ENCODE measurements at places on chromosomes 16 and 17.

- no peak for DNase-seq
Observed at GRCh38 chr16:49800876-49801275, 55.0 kb downstream of the ZNF423 start.

DNA sequence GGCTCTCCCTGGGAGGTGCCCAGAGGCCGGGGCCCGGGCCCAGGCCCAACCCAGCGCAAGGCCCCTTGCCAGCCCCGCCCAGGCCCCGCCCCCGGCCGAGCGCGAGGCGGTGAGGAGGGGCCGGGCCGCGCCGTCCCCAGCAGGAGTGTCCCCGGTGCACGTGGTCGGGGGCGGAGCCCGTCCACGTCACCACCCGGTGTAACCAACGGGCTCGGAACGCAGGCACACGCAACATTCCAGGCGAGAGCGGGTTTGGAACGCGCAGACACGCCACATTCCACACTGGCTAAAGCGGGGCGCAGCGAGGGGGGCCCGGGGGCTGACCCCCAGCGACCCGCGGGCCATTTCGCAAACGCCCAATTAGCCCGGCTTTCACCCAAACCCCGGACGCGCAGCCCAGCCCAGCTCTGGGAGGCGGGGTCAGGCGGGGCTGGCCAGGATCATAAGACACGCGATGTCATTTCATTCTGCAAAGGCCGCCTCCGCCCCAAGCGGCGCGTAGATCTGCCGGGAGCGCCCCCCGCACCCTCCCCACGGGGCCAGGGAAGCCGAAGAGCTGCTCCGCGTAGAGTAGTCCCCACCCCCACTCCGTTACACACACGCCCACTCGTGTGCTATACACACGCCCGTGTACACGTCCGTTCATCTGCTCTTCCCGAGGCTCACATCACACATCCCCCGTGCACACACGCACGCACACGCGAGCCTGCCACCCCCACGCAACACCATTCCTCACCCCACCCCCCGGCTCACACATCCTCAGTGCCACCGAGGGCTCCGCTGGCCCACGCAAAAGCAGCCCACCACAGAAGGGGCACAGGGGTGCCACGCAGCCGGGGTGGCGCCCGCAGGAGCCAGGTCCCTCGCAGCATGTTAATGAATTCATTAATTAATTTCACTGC is 1.0 kb downstream of the MNT start:
- no peak for DNase-seq

DNA sequence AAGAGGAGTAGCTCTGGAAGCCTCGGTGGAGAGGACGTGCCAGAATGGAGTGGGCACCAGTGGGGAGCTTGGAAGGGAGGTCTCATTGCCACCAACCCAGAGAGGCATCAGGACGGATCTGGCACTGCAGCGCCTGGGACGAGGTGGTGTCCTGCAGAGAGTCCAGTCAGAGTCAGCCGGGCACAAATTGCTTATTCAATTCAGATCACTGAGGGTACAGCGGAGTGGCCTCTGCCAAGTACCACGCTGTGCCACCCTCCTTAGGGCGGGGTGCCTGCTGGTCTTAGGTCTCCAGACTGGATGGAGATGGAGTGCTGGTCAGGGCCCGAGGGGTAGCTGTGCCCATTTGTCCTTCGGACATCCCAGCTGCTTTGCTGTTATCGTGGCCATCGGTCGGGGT is 18.9 kb upstream of the SPPL2C start:
- no peak for DNase-seq

DNA sequence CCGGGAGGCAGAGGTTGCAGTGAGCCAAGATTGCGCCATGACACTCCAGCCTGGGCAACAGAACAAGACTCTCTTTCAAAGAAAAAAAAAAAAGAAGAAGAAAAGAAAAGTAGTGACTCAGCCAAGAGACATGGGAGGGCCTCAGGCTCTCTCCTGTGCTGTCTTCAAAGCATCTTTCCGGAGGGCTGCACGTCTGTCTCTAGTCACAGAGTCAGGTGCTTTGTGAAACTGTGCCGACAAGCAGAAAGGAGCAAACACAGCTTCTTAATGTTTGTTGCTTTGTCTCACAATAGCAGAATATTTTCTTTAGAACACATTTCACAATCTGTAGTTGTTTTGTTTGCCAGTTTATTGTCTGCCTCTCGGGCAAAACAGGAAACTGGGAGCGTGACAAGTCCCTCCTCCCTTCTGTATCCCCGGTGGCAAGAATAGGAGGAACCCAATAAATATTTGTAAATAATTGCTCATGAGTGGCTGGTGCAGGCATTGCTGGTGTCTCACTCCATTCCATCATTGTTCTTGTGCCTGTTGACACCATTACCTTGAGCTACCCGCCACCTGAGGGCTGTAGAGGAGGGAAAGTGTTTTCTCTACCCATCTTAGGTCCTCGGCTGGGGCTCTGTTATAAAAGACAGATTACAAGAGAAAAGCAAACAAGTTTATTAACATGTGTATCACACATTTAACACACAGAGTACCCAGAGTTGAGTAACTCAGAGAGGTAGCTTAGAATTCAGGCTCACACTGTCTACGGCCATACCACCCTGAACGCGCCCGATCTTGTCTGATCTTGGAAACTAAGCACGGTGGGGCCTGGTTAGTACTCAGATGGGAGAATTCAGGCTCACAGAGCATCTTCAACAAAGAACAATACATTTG is 5.5 kb downstream of the GAST start:
- DNase-seq = no peak

DNA sequence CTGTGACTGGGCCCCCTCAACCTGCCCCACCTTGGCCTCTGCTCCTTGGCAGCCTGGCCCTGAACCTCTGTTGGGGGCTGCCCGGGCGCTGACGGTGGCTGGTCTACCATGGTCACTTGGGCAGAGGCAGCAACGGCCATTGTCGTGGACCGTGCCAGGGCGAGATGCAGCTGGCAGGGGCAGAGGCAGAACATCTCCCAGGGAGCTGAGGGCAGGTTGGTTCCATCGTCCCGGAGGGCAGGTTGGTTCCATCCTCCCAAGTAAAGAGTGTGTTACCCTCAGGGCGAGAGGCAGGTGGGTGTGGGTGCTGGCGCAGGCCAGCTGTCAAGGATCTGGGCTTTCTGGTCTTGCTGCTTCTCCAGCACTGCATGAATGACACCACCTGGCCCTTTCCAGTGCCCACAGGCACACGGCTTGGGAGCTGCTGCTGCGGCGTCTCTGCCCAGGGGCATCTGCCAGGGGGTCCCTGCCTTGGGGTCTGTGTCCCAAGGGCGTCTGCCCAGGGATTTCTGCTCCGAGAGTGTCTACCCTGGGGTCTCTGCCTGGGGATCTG is 12.0 kb downstream of the ACSF3 start:
- no peak for DNase-seq

DNA sequence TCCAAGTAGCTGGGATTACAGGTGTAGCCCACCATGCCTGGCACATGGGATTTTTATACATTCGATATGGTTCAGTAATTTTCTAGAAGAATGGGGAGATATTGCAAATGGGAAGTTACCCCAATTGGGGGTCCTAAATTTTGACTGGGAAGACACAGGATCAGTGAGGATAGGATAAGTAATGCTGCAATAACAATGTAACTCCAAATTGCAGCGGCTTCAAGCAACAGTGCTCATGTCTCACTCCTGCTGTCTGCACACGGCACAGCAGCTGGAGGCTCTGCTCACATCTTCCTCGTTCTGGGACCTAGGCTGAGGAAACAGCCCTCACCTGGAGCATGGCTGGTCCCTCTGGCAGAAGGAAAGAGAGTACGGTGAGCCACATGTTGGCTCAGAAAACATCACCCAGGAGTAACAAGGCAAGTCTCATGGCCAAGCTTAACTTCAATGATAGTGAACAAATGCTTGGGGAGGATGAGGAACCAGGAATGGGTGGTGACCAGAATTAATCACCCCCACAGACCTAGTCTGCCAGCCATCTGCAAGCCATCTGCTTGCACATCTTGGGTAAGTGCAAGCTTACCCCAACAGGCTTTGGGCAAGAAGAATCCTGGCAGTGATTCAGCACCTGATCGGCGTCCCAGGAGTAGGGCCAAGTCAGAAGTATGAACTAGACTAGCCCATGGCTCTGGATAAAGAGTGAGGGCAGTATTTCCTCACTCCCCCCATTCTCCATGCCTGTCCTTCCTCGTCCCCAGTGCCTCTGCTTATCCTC is 229.2 kb downstream of the COPRS start:
- DNase-seq = no peak

GRCh38 chr17:78225088-78225865 is 6.2 kb upstream of the TMEM235 start:
- no peak for DNase-seq

GRCh38 chr16:17379121-17379571 is 91.6 kb downstream of the XYLT1 start:
- DNase-seq = no peak

- DNase-seq = no peak
Observed at GRCh38 chr16:84885342-84885910, 65.6 kb downstream of the CRISPLD2 start.

- no peak for DNase-seq
Observed at GRCh38 chr17:80984749-80985148, 6.9 kb upstream of the CHMP6 start.

GRCh38 chr17:51604299-51605020 is 344.1 kb downstream of the UTP18 start:
- no peak for DNase-seq

DNA sequence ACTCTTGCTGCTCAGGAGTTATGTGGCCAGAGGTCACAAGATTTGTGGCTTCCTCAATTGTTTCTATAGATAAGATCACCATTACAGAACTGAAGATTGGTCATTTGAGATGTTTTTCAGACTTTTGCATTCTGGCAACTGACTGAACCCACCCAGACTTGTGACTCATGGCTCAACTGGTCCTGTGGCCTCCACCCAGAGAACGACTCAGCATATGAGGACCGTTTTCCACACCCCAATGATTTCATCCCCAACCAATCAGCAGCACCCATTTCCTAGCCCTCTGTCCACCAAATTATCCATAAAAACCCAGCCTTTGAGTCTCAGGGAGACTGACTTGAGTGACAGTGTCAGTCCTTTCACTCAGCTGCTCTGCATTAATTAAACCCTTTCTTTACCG is 143.2 kb upstream of the ASIC2 start:
- DNase-seq = no peak

- no peak for DNase-seq
Observed at GRCh38 chr16:73202161-73202729, 154.3 kb upstream of the ZFHX3 start.

DNA sequence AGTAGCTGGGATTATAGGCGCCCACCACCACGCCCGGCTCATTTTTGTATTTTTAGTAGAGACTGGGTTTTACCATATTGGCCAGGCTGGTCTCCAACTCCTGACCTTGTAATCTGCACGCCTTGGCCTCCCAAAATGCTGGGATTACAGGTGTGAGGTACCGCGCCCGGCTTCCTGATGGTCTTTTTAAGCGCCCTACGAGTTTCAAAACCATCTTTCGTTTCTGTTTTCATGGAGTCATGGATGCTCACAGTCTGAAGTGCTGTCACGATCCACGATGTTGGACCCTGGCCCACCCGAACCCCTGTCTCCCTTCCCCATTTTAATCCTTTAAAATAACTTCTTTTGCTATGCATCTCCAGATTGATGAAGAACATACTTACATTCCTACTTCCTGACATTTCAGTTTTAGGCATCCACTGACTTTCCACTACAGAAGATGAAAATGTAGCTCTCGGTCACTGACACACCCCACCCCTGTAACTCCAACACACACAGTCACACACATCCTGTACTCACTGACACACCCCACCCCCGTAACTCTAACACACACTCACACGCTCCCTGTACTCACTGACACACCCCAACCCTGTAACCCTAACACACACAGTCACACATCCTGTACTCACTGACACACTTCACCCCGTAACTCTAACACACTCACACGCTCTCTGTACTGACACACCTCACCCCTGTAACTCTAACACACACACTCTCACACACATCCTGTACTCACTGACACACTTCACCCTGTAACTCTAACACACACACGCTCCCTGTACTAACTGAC is 22.6 kb upstream of the WDR45B start:
- no peak for DNase-seq

All from NCI-H187 treated with DMSO at 0.1 percent for 48 hours (cell line).